Subcutaneous preadipocyte (primary cell): ENCODE measurements at places on chromosomes 7 and 10. TPM values are rescaled to one million over a fixed set of nuclear protein-coding genes. Genes with fewer than 3 reads are reported as not detected.

KLF14 gene
- total RNA-seq: 0.20 and 0.37 TPM in 2 replicates

C10orf95 gene
- total RNA-seq: not detected in 2 replicates

PIK3AP1 gene
- total RNA-seq: not detected in 2 replicates

FAM237B gene
- total RNA-seq: under 0.01 and 0.20 TPM in 2 replicates

GPRIN2 gene
- not detected in 2 replicates for total RNA-seq

NFE2L3 gene
- total RNA-seq: 1.8 TPM in 1 of 2 replicates, not detected in the other

ZNF22 gene
- 10.7 and 12.5 TPM in 2 replicates for total RNA-seq

PRXL2A gene
- 4.7 and 8.5 TPM in 2 replicates for total RNA-seq

NCF1 gene
- not detected in 2 replicates for total RNA-seq

TEX36 gene
- total RNA-seq: not detected in 2 replicates
